H7 (cell line): ENCODE measurements at places on chromosomes 7 and 10.

DNA sequence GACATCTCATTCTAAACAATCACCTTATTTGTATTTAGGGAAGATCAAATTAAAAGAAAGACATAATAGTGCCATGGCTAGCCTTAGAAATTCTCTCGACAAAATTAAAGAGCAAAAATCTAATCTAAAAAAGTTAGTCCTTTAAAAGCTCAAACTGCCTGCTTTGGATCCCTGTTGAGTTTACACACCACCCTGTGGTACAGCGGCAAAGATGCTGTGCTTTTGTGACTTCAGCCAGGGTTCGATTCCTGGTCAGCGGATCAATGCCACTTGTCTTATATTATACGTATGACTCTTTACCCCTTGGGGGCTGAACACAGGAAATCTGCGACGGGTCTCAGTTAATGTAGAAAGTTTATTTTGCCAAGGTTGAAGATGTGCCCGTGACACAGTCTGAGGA, 51.3 kb upstream of the VOPP1 start:
- DNase-seq: no peak

DNA sequence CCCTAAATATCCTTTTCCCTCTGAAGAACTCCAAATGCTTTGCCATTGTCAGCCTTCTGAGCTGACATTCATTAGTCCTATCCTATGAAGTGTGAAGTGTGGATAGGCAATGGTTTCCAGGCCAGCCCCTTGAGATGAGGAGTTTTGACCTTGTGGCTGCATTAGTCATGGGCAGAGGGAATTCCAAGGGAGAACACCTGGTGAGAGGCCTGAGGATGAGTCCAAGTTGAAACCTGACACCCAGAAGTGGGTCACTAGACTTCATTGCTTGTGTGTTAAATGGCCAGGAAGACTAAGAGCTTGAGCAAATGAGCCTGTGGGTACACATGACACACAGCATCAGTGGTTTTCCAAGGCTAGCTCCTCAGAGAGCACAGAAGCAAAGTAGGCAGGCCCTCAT, 260.8 kb downstream of the SKAP2 start:
- DNase-seq: peak; percentile 54

DNA sequence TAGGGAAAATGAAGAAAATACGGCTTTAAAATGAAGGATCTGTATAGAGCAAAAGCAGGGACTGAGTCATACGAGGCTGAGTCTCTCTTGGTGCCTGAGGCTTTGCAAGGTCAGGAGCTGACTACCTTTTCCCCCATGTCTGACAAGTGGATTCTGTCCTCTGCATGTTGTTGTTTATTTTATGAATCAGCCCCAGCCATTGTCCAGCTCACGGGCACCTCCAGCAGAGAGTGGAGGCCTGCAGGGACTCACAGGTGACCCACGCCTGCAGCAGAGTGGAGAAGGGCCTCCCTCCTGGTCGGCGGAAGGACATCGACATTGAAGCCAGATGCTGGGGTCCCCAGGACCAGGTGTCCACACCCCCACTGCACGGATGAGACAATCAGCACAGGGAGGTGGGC, 233.9 kb downstream of the WDR37 start:
- DNase-seq: no peak

GRCh38 chr10:1860351-1860750, 123.0 kb upstream of the ADARB2 start:
- DNase-seq: no peak

- no peak for DNase-seq
These were observed 86.9 kb downstream of the ZNRF2 start for GRCh38 chr7:30371321-30371720.

DNA sequence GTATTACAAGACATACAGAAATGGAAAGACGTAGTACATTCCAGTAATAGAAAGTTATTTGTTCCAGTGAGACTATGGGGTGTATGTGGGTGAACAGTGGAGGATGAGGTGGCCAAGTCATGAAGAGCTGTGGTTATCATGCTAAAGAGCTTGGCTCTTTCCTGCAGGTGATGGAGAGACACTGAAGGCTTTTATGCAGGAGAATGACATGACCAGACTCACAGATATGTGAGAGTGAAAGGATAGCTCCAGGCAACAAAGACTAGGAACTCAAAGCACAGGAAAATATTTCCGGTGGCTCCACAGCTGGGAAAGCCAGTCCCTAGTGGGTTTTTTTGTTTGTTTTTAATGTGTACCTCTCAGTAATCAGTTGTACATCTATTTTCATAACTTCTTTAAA, 133.5 kb downstream of the TSPAN12 start:
- DNase-seq: no peak

GRCh38 chr7:88669913-88670312, 89.6 kb upstream of the ZNF804B start:
- no peak for DNase-seq

DNA sequence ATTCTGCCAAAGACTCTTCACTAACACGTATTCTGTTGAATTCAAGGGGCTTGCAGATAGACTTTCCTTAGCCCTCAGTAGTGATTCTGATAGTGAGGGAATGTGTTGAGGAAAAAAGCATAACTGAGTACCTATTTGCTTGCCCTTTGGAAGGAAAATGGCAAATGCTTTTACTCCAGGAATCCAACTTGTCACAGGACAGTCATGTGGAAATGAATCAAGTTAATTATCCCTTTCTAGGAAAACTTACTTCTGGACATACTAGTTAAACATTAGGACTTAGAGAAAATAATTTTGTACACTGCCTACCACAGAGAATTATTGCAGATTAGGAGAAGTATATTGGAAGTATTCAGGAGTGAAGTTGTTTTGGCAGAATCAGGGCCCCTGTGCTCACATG, 148.9 kb upstream of the SLC13A1 start:
- no peak for DNase-seq

GRCh38 chr7:34655384-34655783, 2.6 kb upstream of the NPSR1 start:
- no peak for DNase-seq

GRCh38 chr7:132451161-132451560, 125.1 kb downstream of the PLXNA4 start:
- no peak for DNase-seq

- no peak for DNase-seq
These were observed 169.4 kb downstream of the LRMDA start for GRCh38 chr10:75600833-75601232.

GRCh38 chr10:2949948-2950354, 117.4 kb upstream of the PFKP start:
- DNase-seq: no peak

DNA sequence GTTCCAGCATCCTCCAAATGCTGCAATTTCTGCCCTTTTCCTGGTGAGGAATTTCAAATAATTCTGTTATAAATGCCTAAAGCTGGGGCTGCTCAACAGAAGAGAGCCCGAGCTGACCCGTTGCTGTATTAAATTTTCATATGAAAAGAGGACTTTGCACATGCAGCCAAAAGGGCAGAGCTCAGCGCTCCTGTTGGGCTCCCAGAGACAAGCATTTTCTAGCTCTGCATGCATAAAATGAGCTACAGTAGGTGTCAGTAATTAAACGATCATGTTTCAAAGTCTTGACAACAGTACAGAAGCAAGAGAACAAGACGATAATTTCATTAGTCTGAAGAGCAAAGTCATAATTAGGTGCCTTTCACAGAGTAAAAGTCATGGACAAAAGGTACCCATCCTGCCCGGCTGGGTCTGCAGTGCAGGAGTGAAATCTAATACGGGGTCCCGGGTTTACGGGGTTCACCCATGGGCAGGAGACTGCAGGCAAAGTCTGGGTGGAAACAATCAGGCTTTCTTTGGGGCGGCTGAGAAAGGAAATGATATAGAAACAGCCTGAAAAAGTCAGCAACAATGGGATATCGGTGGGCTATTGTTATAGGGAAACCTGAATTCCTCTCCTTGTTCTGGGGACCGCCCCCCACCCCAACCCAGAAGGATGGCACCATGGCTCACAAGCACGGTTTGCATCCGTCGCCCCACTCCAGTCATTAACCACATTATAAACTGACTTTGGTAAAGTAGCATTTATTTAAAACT, 66.0 kb downstream of the EBF3 start:
- DNase-seq: peak; percentile 70

DNA sequence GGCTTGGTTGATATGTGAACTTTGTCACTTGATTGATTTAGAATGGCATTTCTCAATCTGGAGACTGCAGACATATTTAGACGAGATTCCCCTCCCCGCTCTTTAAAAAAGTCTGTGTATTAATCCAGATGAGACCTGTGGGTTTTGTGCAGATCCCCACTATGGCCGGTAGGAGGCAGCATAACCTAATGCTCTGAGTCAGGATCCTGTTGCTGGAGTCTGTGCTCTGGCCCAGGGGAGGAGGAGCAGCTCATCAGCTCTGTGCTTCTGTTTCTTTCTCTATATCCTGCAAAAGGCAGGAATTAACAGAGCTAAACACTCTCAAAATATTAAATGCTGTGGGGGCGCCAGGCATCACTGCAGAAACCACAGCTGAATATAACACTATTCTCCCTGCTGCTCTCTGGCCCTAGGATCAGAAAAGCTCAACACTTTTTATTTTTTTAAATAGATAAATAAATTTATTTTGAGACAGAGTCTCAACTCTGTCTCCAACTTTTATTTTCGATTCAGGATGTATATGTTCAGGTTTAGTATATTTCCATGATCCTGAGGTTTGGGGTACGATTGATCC, 23.9 kb upstream of the SEPHS1 start:
- peak; percentile 89 for DNase-seq

GRCh38 chr10:61852261-61852660, 49.2 kb upstream of the ARID5B start:
- no peak for DNase-seq

- DNase-seq: no peak
These were observed 35.7 kb downstream of the STAMBPL1 start for GRCh38 chr10:88915781-88916180.

DNA sequence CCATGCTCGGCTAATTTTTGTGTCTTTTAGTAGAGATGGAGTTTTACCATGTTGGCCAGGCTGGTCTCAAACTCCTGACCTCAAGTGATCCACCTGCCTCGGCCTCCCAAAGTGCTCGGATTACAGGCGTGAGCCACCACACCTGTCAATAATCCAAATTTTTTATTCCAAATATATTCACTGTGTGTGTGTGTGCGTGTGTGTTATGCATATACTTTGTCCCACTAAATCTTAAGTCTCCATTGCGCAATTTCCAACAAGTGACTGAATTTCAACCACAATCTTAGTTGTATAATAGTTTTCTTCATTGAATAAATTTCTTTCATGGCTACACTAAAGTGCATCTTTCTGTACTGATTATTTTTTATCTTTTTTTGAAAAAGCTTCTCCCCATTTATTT, 2.7 kb downstream of the KRIT1 start:
- no peak for DNase-seq

- DNase-seq: no peak
These were observed 468.7 kb downstream of the RPS24 start for GRCh38 chr10:78502210-78502936.

GRCh38 chr10:9081253-9081652, 1026.8 kb downstream of the GATA3 start:
- DNase-seq: no peak

GRCh38 chr10:1360558-1361164, 304.5 kb downstream of the WDR37 start:
- DNase-seq: peak; percentile 84

- peak; percentile 35 for DNase-seq
These were observed 38.0 kb upstream of the LEP start for GRCh38 chr7:128203047-128203491.

- DNase-seq: no peak
These were observed 61.4 kb downstream of the BBS9 start for GRCh38 chr7:33190688-33191304.

- DNase-seq: no peak
These were observed 443.3 kb downstream of the GFRA1 start for GRCh38 chr10:115829521-115830205.

GRCh38 chr7:157845203-157845835, 508.5 kb downstream of the DNAJB6 start:
- DNase-seq: no peak

DNA sequence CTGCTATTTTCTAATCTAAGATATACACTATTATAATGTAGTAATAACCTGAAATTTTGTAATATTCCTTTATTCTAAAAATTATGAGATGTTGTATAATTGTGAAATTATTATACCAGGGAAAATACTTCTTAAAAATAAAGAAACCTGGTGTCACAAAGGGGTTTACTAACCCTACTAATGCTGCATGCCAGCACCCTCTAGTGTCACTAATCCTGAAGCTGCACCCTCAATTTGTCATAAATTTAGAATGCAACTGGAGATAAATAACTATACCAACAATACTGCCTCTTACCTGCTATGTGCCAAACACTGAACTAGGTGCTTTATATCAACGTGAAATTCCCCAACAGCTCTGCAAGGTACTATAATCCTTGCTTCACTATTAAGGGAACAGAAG, 30.8 kb downstream of the TM9SF3 start:
- peak; percentile 10 for DNase-seq
